NCI-H1048 (cell line): ENCODE measurements at places on chromosomes 13 and 19.

GRCh38 chr19:2365201-2365970 lies 5.3 kb downstream of the TMPRSS9 start:
- no peak for DNase-seq

GRCh38 chr19:43300206-43300605 lies 30.9 kb upstream of the PSG9 start:
- DNase-seq: no peak

DNA sequence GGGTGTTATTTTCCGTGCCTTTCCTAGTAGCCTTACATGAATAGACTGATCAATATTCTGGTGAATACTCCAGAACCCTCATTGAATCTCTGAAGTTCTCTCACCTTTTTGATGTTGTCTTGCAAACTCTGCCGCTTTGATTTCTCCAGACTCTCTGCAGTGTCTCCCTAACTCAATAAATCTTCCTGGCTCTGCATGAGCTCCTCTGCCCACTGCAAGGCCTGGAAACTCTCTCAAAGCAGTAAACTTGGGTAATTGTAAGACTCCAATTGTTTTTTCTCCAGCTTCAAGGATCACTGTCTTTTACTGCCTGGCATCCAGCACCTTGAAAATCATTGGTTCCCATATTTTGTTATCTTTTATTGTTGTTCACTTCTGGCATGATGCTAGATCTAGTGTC lies 198.4 kb downstream of the GPC5 start:
- DNase-seq: no peak

DNA sequence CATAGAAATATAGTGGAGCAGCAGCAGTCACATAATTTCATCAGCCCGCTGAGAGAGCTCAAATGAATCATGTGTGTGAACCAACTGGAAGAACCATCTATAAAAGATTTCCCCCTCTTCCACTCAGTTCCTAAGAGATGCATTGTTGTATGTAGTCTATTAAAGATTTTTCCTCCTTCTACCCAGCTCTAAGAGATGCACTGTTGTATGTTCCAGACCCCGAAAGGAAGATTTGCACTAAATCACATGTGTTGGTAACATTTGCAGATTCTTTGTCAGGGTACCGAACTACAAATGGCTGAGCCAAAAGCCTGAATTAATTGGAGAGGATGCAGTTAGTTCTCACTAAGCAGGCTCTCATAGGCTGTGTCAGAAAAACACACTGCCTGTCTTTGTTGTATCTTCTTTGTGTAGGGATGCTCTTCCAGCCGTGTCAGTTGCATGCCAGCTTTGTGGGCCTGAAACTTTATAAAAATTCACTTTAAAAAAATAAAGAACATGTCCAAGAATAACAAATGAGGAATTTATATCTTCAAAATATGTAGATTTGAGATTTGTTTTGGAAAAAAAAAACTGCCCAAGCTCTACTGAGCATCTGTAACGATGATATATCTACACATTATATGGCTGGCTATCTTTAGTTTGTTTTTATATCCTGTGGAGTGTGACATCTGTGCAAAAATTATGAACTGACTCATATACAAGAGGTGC lies 223.1 kb downstream of the MZT1 start:
- no peak for DNase-seq

- no peak for DNase-seq
Observed at GRCh38 chr13:40069173-40070044, 413.9 kb downstream of the COG6 start.

DNA sequence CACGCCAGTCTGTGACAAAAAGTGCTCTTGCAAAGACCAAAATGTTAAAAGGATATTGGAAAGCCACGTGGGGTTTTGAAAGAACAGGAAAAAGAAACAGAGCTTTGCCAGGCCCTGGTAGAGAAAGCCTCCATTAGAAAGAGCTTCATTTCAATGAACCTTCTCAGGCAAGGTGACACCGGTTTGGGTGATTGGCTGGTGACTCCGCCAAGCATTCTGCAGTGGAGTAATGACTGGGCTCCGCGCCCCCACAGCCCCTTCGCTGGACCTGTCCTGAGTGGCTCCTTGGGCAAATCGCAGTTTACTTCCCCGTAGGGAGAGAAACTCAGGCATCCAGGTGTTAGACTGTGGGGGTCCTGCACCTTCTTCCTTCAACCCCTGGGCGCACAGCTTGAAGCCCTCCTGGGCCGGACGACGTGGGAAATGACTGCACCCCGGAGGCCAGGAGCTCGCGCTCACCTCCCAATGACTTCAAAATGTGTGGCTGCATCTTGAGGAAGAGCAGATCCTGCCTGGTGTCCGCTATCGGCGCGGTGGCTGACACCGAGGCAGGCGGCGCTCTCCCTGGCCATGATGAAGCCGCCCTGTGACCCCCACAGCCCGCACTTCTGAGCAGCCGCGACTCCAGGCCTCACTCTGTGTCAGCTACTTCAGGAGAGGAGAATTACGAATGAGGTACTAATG lies 444.6 kb upstream of the SGCG start:
- no peak for DNase-seq

DNA sequence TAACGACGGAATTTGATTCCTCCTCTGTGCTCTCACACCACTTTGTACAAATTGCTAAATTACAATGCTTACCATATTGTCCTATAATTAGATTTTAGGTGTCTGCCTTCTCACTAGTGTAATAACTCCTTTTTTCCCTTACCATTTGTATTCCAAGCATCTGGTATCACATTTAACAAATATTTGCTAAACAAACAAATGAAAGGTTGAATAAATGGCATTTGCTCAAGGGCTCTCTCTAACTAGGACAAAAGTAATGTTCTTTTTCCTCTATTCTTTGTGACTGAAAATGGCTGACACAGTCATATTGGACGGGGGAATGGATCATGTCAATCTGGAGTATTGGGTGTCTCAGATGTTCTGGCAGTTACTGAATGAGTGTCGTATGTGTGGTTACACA lies 99.7 kb downstream of the ENOX1 start:
- DNase-seq: no peak

- DNase-seq: no peak
Observed at GRCh38 chr19:3450796-3451411, 29.4 kb downstream of the SMIM24 start.

DNA sequence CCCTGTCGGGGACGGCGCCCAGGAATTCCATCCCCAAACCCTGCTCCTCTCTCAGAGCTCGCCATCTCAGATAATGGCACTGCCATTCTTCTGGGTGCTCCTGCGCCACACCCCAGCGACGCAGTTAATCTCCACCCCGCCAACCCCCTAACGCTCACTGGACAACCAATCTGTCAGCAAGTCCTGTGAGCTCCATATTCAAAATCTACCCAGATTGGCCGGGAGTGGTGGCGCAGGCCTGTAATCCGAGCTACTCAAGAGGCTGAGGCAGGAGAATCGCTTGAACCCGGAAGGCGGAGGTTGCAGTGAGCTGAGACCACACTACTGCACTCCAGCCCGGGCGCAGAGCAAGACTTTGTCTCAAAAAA lies 18.6 kb downstream of the FCGBP start:
- DNase-seq: no peak

DNA sequence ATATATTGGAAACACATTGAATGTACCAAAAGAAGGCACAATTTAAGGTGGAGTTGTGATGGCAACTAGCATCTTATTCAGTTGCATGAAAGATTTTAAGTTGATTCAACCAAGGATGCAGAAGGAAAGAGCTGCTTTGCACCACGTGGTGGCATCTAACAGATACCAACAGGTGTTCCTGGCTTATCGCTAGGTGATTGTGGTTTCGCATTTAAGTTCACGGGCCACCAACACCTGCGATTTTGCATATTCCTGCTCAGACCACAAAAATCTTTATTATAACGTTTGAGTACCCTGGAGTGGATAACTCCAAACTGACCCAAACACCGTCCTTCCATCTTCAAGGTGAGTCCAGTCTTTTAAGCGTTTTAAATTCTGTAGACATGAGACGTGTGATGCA lies 45.3 kb downstream of the RGCC start:
- DNase-seq: no peak

DNA sequence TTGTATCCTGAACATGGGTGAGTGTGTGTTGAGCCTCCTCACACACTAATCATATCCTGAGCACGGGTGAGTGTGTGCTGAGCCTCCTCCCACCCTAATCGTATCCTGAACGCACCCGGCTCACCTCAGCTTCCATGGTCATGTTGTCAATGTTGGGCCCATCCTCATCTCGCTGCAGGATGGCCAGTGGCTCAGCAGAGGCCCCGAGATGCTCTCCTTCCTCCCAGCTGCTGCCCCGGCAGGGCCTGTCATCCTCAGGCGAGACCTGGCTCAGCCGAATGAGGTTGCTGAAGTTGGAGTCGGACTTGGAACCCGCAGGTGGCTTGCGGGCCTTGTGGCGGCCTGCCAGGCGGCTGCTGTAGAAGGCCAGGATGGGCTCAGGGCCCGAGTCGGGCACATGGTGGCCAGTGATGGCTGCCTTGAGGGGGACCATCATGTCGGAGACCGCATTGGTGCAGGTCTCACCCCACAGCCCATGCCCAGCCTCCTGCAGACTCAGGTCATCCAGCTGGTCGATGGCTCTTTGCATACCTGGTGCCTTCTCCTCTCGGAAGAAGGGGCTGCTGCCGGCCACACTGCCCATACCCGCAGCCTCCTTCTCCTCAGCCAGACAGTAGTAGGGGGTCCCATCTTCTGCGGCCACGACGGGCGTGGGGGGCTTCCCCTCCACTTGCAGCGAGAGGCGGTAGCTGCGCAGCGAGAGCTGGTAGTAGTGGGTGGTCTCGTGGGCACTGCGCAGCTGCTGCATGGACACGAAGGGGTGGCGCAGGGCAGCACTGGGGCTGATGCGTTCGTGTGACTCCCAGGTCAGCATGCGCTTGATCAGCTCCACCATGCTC lies 9.6 kb downstream of the HIPK4 start:
- DNase-seq: no peak

GRCh38 chr13:45807520-45808099 lies 43.9 kb downstream of the SIAH3 start:
- DNase-seq: no peak

DNA sequence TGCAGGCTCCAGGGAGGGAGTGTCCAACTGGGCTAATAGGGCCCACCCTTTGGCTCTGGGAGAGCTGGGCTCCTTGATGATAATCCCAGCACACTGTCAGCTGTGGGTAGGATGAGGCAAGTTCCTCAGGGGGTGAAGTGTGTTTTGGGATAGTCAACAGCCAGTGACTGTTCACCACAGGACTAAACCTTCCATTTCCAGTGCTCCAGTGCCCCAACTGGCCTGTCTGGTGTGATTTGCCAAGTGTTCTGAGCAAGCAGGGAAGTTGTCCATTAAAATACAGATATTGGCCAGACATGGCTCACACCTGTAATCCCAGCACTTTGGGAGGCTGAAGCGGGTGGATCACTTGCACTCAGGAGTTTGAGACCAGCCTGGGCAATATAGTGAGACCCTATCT lies 150.9 kb downstream of the TM9SF2 start:
- no peak for DNase-seq

DNA sequence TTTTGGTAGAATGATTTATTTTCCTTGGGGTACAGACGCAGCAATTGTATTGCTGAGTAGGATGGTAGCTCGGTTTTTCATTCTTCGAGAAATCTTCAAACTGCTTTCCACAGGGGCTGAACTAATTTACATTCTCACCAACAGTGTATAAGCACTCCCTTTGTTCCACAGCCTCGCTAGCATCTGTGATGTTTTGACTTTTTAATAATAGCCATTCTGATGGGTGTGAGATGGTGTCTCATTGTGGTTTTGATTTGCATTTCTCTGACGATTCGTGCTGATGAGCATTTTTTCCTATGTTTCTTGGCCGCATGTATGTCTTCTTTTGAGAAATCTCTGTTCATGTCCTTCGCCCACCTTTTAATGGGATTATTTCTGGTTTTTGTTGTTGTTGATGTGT lies 54.8 kb upstream of the UQCRFS1 start:
- no peak for DNase-seq

- DNase-seq: no peak
Observed at GRCh38 chr19:14545716-14546082, 16.3 kb downstream of the TECR start.

DNA sequence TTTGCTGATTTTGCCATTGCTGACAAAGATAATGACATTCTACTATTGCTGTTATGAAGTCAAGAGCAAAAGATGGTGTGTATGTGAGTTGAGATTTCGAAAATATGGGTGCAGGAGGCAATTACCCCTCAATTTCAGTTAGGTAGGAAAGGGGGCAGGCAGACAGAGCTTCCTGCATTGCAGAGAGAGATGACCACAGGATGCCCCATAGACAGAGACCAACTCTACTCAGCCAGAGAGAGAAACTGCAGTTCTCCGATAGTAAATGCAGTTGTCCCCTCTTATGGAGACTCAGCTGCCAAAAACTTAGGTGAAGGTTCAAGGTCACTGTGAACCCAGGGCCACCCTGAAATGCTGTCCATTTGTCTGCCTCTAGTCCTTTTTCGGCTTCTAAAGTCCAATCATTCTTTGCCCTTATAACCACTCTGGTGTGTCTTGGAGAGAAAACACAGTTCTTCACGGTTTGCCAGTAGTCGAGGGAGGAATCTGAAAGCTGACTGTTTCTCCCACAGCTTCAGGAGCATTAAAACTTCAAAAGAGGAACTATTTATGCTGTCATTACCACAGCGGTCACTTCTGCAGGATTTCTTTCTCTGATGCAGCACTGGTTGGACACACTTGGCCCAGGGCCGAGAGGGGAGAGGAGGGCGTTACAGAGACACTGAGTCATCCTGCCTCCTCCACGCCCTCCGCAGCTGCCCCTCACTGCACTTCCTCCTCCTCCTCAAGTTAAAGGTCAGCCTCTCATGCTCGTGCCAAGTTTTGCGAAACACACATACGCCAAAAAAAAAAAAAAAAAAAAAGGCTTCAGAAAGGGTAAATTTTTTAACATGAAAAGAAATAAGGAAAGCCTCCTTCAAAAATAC lies 264.3 kb downstream of the FOXO1 start:
- DNase-seq: no peak

DNA sequence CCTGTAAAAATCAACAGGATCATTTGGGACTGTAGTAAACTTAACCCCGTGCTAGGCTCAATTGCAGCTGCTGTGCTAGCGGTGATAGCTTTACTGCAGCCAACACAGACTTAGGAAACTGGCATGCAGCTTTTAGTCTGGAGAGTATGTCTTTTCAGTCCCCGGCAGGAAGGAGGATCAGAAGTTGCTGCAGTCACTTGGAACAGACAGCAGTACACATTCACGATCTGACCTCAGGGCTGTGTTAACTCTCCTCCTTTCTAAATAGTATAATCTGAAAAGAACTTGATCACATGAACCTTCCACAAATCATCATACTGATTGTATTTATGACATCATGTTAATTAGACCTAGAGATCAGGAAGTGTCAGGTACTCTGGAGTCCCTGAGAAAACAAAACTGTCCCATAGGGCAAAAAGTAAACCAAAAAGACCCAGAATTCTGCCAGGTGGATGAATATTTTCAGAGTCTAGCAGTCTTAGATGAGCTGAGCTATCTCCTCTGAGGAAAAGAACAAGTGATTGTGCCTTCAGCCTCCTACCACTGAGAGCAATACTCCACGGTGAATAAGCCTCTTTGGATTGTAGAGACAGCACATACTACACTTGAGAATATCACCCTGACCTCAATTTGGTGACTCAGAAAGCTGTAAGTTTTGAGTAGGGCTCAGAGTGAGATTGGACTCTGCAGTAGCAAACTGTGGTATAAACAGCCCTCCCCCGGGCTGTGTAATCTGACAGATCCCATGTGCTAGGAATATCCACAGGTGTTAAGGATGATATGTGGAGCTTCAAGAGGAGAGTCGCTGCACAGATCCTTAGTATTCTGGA lies 181.0 kb upstream of the GPR12 start:
- no peak for DNase-seq
